Forelimb muscle (tissue), 1 donor: ENCODE measurements at places on chromosomes 13 and 19. TPM values are rescaled to one million over a fixed set of nuclear protein-coding genes. Genes with fewer than 3 reads are reported as not detected.

- peak; percentile 6 for DNase-seq
These were observed 1567.4 kb downstream of the EFNB2 start for GRCh38 chr13:104967836-104968630.

- DNase-seq, result no peak
These were observed 138.0 kb downstream of the MIPEP start for GRCh38 chr13:23751195-23751594.

- DNase-seq, result no peak
These were observed 154.1 kb downstream of the ATP8A2 start for GRCh38 chr13:25525884-25526283.

DNA sequence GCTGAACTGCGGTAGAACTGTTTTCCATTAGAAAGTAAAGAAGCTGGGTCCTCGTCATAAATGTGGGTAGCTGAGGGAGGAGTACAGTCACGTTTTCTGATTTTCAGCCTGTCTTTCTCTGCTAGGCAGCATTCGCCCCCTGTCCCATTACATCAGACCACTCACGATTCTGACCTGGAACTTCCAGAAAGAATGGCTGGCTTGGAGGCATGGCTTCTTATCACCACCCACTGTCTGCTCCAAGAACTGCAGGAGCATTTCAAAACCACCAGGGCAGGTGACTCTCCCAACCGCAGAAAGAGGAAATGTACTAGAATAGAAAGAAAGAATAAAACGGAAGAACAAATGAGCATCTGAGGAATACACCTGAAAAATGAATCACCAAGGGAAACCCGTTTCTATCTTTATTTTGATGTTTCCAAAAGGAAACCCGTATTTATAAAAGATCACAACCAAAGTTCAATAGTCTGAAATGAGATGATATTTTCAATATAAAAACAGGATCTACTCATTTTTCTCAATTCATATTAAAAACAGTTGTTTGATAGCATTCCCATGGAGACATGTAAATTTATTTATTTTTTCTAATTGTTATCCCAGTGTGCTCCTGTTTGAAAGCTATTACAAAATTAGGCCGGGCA, 22.1 kb upstream of the POMP start:
- no peak for DNase-seq

- no peak for DNase-seq
These were observed 33.9 kb downstream of the PDE4A start for GRCh38 chr19:10454267-10454666.

- no peak for DNase-seq
These were observed 23.0 kb upstream of the ISYNA1 start for GRCh38 chr19:18460900-18461299.

DNA sequence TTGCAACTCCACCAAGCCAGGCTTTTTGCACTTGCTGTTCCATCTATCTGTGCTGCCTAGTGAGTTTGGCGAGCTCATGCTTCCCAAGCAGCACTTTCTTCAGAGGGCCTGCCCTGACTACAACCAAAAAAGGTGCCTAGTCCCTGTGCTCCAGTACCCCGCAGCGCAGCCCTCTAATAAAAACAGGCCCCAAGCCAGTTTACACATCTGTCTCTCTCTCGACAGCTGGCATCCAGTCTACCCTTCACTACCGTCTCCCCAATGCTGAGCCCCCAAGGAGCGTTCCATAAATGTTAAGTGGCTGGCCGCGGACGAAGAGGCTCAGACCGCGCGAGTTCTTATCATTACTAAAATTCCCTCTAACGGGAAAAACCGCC, 512 bp downstream of the MED4 start:
- DNase-seq, result no peak

DNA sequence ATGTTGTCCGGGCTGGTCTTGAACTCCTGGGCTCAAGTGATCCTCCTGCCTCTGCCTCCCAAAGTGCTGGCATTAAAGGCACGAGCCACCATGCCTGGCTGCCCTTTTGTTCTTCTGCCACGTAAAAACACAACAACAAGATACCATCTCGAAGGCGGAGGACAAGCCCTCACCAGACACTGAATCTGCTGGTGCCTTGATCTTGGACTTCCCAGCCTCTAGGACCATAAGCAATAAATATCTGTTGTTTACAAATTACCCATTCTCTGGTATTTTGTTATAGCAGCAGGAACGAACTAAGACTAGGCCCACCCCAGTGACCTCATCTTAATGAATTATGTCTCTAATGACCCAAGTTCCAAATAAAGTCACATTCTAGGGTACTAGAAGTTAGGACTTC, 128.4 kb upstream of the CACNA1A start:
- no peak for DNase-seq

- DNase-seq, result no peak
These were observed 9.6 kb upstream of the SUCLA2 start for GRCh38 chr13:48010698-48011097.

DNA sequence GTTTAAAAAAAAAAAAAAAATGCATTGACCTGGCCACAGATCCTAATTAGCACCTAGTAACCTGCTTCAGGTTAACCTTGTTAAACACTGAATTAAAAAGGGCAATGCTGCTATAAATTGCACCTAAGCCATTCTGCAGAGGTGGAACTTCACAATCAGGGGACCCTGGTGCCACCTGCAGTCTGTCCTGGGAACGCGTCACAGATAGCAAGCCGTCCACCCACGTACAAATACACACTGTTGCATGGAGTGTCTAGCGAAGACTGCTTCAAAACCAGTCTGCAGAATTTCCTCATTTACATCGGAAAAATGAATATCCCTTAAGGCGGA, 169.3 kb downstream of the COL4A1 start:
- DNase-seq, result no peak

DNA sequence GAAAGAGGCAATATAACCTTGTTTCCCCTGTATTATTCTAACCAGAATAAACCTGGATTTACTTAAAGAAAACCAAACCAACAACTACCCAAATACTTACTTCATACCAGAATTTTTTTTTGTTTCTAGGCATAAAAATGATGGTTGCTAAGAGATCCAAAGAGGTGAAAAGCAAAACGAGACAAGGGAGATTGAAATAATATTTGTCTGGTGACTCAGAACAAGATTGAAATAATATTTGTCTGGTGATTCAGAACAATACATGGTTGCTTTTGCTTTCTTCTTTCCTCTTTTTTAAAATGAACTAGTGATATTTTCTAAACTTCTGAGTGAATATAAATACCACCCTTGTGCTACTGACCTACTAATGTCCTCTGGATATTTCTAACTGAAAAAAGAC, 592.9 kb downstream of the KCTD12 start:
- no peak for DNase-seq

GRCh38 chr19:35874392-35874930, 6.1 kb downstream of the APLP1 start:
- no peak for DNase-seq

DNA sequence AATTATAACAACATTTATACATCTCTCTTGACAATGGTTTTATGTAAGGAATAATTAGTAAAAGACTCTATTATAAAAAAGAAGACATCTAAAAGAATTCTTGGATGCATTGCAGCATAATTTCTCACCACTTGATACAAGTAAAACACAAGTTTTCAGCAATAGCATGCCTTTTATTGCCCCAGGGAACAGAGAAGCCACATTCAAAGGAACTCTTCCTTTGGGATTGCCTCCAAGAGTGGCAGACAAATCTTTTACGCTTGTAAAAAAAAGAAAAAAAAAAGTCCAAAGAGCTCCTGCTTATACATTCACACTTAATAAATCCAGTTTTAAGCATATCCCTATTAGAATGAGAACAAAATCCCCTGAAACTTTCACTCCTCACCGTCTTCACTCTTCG, 2357.8 kb upstream of the PCDH20 start:
- no peak for DNase-seq

The GSX1 gene
- not detected for polyA plus RNA-seq

DNA sequence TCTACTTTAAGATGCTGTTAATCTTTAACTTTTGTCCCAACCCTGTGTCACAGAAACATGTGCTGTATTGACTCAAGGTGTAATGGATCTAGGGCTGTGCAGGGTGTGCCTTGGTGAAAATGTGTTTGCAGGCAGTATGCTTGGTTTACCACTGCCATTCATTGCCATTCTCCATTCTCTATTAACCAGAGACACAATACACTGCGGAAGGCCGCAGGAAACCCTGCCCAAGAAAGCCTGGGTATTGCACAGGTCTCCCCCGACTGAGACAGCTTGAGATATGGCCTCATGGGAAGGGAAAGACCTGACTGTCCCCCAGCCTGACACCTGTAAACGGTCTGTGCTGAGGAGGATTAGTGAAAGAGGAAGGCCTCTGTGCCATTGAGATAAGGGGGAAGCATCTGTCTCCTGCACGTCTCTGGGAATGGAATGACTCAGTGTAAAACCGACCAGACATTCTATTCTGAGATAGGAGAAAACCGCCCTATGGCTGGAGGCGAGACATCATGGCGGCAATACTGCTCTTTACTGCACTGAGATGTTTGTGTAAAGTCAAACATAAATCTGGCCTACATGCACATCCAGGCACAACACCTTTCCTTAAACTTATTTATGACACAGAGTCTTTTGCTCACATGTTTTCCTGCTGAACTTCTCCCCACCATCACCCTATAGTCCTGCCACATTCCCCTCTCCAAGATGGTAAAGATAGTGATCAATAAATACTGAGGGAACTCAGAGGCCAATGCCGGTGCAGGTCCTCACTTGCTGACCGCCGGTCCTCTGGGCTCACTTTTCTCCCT, 13.1 kb upstream of the ZNF888 start:
- no peak for DNase-seq

The ERICH6B gene
- polyA plus RNA-seq, result 1.2 TPM

GRCh38 chr19:8484331-8484894, 18.0 kb downstream of the PRAM1 start:
- DNase-seq, result no peak

GRCh38 chr19:2035590-2035991, 15.5 kb downstream of the MKNK2 start:
- DNase-seq, result no peak

DNA sequence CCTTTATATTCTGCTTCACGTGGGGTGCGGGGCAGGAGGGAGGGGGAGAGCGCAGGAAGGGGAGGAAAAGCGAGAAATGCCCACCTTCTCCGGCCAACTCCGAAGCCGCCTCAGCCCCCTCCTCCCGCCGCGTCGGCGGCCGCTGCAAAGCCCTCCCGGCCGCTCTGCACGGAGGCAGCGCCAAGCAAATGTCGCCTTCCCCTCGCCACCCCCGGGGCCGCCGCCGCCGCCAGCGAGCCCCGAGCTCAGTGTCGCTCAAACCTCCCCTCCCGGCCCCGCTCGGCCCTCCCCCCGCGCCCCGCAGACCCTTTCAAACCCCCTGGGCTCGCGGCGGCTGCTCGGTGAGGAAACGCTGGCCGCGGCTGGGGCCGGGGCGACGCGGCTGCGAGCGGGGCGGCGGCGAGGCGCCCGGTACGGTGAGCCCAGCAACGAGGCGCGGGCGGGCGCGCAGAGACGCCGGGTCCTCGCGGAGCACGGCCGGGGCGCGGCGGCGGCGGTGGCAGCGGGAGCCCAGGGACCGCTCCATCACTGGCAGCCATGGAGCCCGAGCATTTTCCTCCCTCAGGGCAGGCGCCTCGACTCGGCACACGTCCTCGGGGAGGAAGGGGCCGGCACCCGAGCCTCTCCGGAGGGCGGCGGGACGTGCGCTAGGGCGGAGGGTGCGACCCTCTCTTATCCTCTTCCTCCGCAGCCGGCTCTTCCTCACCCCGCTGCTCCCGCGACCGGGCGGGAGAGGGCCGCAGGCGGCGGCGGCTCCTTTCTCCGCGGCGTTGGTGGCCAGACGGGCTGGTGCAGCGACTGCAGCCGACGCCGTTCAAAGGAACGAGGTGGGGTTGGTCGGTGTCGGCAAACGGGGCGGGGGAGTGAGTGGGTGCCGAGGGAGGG, 463 bp upstream of the TSC22D1 start:
- no peak for DNase-seq

- DNase-seq, result no peak
These were observed 10.6 kb downstream of the RFC3 start for GRCh38 chr13:33828431-33829129.

DNA sequence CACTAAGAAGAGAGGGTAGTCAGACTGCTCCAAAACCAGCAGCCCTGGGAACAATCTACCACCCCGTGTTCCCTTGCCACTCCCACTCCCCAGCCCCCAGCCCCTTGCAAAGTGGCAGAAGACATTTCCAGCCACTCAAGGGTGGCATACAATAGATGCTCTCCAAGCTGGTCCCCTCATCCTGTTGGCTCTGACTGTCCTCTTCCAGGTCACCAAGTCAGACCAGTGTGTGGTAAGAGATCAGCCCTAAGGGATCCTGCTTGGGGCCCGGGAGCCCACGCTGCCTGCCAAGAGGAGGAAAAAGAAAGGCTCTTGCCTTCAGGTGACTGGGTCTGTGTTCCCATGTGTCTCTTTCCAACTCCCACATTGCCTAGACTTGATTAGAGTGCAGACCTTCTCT, 25.0 kb downstream of the SERP2 start:
- DNase-seq, result no peak

The RGCC gene
- 17.1 TPM for polyA plus RNA-seq

- no peak for DNase-seq
These were observed 35.8 kb upstream of the GTF2F2 start for GRCh38 chr13:45084515-45084914.

The ASF1B gene
- polyA plus RNA-seq, result 6.7 TPM

DNA sequence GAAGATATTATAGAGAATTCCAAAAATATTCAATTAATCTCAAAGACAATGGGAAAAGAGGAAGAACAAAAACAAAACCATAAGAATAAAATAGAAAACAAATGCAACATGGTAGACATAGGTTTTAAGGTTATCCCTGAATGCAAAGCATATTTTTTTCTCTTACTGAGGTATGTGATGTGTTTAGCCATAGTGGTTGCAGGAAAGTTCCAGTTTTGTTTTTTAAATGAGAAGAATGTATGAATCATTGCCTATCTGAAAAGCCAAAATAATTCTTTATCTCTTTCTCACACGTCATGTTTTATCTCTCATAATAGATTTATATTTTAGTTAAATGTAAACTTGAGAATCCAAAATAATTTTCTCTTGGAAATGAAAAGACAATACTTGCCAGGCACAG, 2591.7 kb upstream of the PCDH20 start:
- no peak for DNase-seq

- DNase-seq, result no peak
These were observed 19.6 kb upstream of the PTPRS start for GRCh38 chr19:5360003-5360780.
